ENCODE measurements at places on chromosomes 1 and 21.

DNA sequence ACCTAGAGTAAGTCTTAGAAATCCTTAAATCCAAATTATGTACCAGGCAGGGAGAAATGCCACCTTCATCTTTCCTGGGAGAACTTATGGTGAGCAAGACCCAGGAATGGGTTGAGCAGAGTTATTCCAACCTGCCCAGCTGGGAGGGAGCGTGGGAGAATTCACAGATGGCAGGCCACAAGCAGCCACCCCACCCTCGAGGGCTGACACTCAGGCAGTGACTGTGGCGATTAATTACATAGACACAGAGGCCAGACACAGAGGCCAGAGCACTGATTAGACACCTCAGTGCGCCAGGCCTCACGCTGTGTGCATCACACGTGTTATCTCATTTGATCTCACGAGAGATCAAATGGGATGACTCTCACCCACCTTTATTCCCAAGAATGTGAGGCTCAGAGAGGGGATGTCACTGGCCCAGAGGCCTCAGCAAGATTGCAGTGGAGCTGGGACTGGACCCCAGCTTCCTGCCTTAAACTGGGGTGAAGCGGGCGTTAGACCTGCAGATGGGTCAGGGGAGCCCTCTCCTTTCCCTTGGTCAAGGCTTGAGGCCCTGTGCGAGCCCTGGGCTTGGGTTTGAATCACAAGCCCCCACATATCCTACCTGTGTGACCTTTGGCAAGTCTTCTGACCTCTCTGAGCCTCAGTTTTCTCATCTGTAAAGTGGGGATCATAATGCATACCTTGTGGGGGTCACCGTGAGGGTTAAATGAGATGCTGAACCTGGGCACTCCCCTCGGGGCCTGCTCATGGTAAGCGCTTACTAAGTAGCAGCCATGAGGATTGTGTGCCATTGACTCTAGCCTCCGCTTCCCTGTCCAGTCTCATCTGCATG, 28.8 kb upstream of the PADI4 start:
- DNase-seq = no peak

GRCh38 chr1:214719207-214719606, 116.2 kb downstream of the CENPF start:
- no peak for DNase-seq

DNA sequence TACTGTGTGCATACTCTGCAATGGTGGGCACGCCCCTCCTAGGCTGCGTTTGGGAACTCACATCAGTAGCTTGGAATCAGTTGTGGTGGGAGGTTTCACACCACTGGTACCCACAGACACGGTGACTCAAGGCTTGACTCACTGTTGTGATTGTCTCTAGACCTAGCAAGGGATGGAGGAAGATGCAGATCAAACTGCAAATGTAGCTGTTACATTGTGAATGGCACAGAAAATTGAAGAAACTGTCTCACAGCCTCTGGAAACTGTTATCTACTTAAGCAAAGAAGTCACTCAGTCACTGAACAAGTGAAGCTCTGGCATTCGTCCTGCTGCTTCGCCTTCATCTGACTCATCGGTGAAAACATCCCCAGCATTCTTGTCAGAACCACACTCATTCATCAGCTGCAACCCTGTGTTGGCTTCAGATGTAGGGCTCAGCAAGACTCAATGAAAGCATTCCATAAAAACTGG, 59.5 kb downstream of the POFUT2 start:
- peak; percentile 69 for DNase-seq

GRCh38 chr1:167409183-167409582, 109.1 kb downstream of the CD247 start:
- no peak for DNase-seq

GRCh38 chr1:14777516-14778506, 179.3 kb downstream of the KAZN start:
- DNase-seq = no peak

GRCh38 chr1:35773711-35774110, 3.9 kb upstream of the CLSPN start:
- no peak for DNase-seq

GRCh38 chr21:37164742-37165141, 91.7 kb downstream of the TTC3 start:
- DNase-seq = no peak

- DNase-seq = peak; percentile 77
These were observed 18.5 kb downstream of the SERTAD4 start for GRCh38 chr1:210250998-210251679.

GRCh38 chr21:32122082-32122481, 156.8 kb downstream of the MIS18A start:
- no peak for DNase-seq

GRCh38 chr1:171754353-171754705, 12.5 kb upstream of the VAMP4 start:
- DNase-seq = no peak

GRCh38 chr21:39001341-39001740, 181.9 kb downstream of the PSMG1 start:
- no peak for DNase-seq

- DNase-seq = peak; percentile 18
These were observed 194.8 kb downstream of the EIF4G3 start for GRCh38 chr1:20981915-20982314.

GRCh38 chr1:220691053-220691684, 1.0 kb downstream of the C1orf115 start:
- peak; percentile 56 for DNase-seq

GRCh38 chr1:227563324-227564201, at the start of gene ZNF678:
Gene ZNF678 (plus strand): TSS chr1:227563556. CDS start chr1:227650992, 87,436 bp downstream.
- peak; percentile 97 for DNase-seq

DNA sequence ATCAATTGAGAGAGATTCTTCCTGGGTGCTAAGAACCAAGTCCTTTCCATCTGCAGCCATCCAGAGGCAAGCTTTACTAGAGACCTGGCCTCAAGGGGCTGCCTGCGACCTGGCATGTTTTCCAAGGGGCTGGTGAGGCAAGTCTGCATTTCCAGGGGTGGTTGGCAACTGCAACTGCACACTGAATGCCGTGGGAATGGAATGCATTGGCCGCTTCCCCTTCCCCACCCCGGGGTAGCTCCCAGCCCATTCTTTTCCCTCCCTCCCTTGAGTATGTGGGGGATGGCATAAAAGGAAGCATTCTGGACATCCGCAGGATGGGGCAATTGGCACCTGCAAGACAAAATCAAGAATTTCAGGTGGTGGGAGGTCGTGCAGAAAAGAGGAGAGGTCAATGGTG, 155.1 kb downstream of the IGSF21 start:
- DNase-seq = no peak

GRCh38 chr1:66283622-66284041, 250.3 kb upstream of the SGIP1 start:
- no peak for DNase-seq

GRCh38 chr1:5844442-5844841, 147.8 kb downstream of the NPHP4 start:
- no peak for DNase-seq

DNA sequence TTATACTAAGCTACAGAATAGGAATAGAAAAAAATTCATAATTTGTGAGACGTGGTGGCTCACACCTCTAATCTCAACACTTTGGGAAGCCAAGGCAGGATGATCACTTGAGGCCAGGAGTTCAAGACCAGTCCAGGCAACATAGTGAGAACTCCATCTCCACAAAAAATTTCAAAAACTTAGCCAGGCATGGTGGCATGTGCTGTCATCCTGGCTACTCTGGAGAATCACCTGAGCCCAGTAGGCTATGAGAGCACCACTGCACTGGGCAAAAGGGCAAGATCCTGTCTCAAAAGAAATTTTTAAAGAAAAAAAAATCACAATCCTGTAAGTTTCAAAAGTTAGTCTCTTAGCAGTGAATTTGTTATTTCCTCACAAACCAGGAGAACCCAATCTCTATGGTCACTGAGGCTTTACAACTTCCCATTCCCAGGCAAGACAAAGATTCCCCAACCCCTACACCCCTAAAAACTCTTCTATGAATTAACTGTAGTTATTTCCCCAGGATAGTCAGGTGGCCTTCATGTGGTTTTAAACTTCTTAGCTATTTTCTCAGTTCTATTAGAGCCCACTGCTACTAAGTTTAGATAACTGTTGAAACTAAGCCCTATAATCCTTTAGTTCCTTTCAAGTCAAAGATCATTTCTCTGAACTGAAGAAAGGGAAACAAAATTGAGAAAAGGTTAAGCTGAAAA, 74.5 kb downstream of the FOXJ3 start:
- DNase-seq = no peak

DNA sequence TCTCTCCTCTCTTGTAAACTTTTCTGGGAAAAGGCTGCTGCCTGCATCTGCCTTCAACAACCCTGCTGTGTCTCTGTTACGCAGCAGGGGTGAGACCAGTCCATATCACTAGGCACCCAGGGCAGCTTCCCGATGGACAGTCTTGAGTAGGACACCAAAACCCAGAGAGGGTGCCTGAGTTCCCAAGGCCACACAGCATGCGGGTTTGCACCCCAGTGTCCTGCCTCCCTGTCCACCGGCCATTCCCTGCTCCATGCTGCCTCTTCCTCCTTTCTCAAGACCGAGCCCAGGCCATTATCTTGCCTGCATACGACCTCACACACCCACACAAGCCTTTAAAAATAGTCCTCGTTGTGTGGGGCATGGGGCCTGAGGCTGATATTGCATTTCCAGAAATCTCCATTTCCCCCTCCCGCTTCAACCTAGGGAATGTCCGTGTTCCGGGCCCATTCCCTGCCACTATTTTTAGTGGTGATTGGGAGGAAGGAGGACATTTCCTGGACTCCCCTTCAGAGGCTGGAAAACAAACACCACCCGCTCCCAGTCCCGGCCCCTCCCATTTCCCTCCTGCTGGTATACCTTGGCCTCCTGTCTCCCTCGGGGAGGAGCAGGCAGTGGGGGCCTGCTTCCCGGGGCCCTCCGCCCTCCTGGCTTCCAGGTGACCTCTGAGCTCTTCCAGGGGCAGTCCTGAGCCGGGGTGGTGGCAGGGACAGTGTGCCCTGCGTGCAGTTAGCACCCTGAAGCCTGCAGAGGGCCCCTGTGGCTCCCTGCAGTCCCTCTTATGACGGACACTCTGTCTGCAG, 132.4 kb upstream of the TMEM51 start:
- peak; percentile 31 for DNase-seq

GRCh38 chr1:201020040-201020591, 3.4 kb downstream of the KIF21B start:
- DNase-seq = no peak

DNA sequence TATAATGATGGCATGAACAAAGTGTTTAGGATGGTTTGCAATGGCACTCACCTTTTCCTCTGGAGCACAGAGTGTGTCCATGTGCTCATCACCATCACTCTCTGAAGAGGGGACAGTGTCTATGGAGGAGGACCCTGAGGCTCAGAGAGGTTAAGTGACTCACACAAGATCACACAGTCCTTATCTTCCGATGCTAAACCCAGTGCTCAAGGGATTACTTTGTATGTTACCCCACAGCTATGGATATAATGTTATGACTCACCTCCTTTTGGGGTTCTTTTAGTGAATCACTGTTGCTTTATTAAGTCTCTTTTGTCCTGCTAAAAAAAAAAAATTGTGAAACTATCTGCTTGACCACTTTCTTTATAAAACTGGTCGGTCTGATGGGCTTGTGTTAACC, 67.6 kb downstream of the TENT5C start:
- peak; percentile 30 for DNase-seq

GRCh38 chr1:21921100-21921875, 15.8 kb downstream of the HSPG2 start:
- DNase-seq = peak; percentile 74

- DNase-seq = no peak
These were observed 134.5 kb downstream of the PTPN14 start for GRCh38 chr1:214416858-214417257.

DNA sequence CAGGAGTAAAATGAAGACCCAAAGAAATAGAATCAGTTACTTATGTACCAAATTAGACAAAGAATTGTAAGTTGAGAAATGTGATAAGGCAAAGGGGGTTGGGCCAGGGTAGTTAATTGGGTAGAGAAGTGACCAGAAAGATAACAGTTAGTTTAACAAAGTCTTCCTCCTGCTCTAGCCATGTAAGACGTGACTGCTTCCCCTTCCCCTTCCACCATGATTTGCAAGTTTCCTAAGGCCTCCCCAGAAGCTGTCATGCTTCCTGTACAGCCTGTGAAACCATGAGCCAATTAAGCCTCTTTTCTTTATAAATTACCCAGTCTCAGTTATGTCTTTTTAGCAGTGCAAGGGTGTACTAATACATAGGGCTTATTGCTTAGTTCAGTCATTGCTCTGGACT, 142.0 kb upstream of the PDE4B start:
- no peak for DNase-seq

DNA sequence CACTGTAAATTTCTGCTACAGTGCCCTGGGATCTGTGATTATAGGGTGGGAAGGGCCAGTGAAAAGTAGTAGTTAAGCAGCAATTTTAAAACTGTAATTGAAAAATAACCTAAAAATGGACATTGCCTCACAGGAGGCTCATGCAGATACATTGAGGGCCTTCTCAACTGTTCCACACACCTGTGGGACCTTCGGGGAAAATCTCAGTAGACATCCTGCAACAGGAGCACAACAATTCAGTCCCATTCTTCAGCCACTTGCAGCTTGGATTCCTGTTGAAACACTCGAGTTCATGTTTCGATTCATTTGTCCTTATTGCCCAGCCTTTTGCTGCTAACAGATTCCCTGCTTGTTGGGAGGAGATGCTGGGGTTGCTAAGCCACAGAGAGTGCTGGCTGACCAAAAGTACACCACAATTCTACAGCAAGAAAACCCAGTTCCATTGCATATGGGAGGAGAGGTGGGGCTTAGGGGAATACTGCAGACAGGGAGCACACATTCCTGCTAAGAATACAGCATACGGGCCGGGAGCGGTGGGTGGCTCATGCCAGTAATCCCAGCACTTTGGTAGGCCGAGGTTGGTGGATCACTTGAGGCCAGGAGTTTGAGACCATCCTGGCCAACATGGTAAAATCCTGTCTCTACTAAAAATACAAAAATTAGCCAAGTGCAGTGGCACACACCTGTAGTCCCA, 4.5 kb downstream of the TMCC2 start:
- DNase-seq = no peak

- DNase-seq = no peak
These were observed 37.2 kb upstream of the CITED4 start for GRCh38 chr1:40899230-40899870.

DNA sequence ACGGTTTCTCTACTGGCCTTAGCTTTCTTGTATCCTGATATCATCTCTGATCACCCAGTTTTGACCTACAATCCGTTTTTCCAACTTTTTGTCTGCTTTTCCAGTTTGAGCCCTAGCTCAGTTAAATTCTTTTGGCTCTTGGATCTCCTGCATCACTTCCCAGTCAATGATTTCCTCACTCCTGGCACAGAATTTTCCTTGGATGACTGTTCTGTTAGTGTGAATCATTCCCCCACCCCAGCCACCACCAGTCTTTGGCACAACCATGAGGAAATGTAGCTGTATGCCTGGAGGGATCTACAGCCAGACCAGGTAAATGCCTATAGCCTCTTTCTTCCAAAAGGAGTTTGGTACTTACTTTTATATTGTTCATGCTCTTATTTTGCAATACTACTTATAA, 187.2 kb upstream of the PTGFR start:
- no peak for DNase-seq

- DNase-seq = no peak
These were observed 8.0 kb downstream of the CYYR1 start for GRCh38 chr21:26565111-26565510.

DNA sequence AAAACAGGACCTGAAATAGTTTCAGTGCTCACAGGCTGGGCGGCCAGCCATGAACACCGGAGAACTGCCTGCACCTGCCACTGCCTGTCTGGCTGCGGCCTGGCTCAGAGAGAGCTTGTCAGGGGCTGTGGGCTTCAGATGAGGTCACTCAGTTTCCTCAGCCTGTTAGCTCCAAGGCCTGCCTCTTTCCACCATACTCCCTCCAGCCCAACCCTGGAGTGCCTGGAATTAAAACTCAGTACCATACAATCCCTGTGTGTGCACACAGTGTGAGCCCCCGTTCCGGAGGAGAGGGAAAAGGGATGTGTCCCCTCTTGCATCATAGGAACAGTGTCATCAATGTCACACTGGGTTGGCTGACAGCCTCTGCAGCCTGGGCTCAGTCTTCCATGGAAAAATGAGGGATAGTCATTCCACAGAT, 16.2 kb downstream of the CACNA1S start:
- no peak for DNase-seq
